IMR-90 (cell line): ENCODE measurements at places on chromosomes 4 and X. TPM values are rescaled to one million over a fixed set of nuclear protein-coding genes. Genes with fewer than 3 reads are reported as not detected.
A peak's percentile ranks its signal among the peaks of the same experiment; 100 is the strongest.

DNA sequence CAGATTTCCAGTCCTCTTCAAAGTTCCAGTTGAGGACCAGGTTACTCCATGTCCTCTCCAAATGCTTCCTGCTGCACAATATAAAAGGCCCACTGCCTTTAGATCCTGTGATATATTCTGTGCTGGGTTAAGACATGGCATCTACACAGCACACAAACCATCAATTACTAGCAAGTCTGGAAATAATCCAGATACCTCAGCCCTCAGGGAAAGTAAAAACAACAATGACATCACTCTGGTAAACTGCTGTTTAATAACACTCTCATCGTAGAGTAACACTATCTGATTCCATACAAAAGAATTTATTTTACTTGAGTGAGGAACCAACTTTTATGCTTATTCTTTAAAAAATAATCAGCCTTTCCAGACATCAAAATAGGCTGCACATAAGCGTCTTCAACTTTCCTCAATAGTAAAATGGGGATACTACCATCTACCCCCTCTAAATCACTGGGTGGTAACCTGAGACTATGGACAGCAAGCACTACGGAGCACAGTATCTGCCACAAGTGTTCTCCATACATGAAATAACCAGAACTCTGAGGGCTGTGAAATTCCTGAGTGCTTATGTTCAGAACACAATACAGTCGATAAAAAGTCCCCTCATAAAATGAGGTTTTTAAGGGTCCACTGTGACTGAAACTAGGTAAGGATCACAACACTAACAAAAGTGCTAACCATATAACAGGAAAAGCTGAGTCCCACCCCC is 53.4 kb downstream of the ABCG2 start:
- no peaks in the 10 kb centered on the region for H3K27me3 ChIP-seq
- DNase-seq: peak; percentile 88
- no peaks in the 10 kb centered on the region for H3K36me3 ChIP-seq
- H3K27ac ChIP-seq: peak overlapping the region; percentile 14; the same call in 1 of the 2 replicates

DNA sequence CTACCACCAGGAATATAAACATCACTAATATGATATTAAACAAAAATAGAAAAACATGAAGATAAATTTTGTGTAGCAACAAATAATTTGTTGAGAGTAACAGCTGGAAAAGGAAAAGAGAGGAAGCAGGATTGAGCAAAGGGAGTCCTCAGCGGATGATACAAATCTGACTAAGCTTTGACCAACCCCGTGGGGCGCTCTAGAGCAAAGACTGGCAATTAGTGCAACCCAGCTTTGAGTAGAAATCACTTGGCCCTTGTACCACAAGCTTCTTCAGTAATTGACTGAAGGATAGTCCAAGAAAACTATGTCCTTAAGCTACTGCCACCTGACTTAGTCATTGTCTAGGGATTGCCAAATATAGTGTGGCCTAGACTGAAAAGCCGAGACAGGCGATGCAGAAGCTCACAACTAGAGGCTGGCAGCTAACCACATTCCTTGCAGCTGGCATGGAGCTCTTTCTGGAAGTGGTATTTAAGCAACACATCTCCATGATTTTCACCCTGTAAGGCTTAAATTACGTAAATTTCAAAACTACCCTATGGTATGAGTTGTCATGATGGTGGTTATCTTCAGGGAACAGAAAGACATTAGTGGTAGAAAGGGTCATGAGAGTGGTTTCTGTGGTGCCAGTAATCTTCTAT is 396.0 kb downstream of the PDGFC start:
- H3K27ac ChIP-seq: no peak overlapping the region
- H3K27me3 ChIP-seq: no peaks in the 10 kb centered on the region
- H3K4me1 ChIP-seq: no peaks in the 10 kb centered on the region
- DNase-seq: no peak

DNA sequence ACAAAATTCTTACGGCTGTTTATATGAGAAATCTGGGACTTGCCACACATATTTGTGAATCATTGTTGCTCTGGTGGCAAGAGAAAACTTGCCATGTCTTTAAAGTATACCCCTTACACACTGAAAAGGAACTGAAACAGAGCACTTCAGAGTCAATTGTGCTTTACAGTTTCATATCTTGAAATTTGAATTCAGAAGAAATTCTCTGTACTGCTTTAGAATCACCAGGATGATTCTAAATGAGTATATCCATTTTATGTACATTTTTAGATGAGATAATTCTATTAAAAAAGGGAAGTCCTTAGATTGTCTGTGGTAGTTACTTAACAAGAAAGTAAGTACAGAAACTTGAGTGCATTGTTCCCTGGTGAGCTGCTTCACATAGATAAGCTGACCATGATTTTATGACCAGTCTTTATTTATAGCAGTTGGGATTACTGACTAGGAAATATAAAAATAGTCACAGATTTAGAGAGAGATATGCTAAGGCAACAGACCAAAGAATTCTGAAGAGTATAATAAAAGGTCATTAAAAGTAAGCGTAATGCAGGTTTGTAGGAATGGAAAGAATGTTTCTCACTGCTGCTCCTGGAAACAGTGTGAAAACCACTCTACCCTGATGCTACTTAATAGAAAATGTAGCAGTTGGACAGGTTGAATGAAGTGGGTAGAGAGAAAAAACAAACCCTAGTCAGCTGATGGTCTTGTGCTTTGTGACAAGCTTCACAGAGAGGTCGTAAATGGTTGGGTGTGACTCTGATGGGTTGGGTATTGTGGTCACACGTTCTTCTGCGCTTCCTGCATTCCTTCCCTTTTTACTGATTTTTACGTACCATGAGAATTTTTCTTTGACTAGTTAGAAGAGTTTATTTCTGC is 41.0 kb downstream of the FNIP2 start:
- H3K27me3 ChIP-seq: no peaks in the 10 kb centered on the region
- peak; percentile 90 for DNase-seq
- peaks cover 10% of the 10 kb centered on the region for H3K4me1 ChIP-seq

- H3K4me3 ChIP-seq: no peak overlapping the region
- H3K27me3 ChIP-seq: peaks cover 6% of the 10 kb centered on the region; the same call in 1 of the 2 replicates
- no peak overlapping the region for H3K27ac ChIP-seq
- H3K36me3 ChIP-seq: no peaks in the 10 kb centered on the region
- H3K4me1 ChIP-seq: no peaks in the 10 kb centered on the region
These were observed 10.7 kb upstream of the KLHL15 start for GRCh38 chrX:24037729-24038128.

DNA sequence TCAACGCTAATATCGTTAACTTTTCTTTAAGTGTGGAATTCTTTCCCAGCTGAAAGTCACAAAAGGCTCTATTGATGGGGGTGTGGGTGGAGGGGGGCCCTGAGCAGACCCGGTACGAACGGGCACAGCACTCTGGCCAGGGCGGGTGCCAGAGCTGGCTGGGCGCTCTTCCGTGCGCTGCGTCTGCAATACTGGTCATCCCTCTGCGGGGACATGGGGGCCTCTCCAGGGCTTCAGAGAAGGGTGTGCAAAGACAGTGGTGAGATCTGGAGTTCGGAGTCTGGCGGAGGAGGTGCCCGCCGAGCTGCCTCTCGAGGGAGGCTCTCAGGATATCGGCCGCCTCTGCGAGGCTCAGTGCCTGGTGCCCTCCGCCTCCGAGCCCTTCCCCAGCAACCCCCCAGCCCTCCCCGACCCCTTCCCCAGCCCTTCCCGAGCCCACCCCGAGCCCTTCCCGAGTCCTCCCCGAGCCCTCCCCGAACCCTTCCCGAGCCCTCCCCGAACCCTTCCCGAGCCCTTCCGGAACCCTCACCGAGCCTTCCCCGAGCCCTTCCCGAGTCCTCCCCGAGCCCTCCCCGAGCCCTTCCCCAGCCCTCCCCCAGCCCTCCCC is 34.3 kb downstream of the FGFRL1 start:
- DNase-seq: no peak
- no peak overlapping the region for H3K4me3 ChIP-seq
- H3K36me3 ChIP-seq: no peaks in the 10 kb centered on the region
- peaks cover 38% of the 10 kb centered on the region for H3K4me1 ChIP-seq

DNA sequence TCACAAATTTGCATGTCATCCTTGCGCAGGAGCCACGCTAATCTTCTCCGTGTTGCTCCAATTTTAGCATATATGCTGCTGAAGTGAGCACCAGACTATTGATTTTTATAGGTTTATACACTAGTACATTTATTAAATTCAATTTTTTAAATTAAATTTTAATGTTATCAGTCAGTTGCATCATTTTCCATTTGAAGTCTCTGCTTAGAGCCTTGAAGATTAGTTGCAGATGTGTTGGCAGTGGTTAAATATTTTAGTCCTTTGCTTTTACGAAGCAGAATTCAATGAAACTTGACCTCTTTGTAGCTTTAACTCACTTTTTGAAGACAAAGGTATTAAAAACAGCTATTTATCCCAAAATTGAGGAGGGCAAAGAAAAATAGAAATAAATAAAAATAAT is 16.5 kb downstream of the TRAPPC11 start:
- DNase-seq: no peak
- peaks cover 17% of the 10 kb centered on the region for H3K36me3 ChIP-seq
- H3K27me3 ChIP-seq: no peaks in the 10 kb centered on the region
- H3K4me1 ChIP-seq: no peaks in the 10 kb centered on the region

DNA sequence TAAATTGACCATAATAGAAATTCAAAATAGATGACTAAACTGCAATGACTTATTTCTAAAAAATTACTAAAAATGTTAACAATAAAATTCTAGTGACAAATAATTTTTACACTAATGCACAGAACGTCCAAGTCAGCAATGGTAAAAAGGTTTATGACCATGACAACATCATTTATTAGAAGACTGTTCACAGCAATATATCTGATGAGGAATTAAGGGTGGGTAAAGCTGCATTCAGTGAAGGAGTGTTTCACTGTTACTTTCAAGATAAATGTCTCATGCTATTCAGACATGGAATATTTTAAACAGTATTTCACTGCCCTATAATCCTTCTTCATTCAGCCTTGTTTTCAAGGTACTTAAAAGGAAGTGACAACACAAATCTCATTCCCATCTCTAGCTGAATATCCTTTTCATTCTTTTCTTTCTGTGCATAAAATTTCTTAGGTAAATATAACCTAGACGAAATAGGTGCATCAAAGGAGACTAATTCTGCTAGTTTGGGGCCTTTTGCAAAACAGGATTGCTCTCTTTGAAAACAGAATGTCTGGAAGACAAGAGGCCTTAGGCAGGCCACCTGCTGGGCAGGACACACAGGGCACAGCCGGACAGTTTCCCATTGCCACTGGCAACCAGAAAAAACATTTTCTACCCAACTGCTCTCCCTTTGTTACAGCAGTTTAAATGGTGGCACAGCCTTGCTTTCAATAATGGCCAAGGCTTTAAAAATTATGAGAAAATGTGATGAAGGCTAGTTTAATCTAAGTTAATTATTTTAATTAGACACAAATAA is 600.3 kb downstream of the SPRY1 start:
- no peaks in the 10 kb centered on the region for H3K36me3 ChIP-seq
- H3K27me3 ChIP-seq: no peaks in the 10 kb centered on the region
- no peak overlapping the region for H3K4me3 ChIP-seq
- no peak for DNase-seq

- no peaks in the 10 kb centered on the region for H3K36me3 ChIP-seq
- no peak overlapping the region for H3K4me3 ChIP-seq
- no peaks in the 10 kb centered on the region for H3K27me3 ChIP-seq
- no peak for DNase-seq
- H3K27ac ChIP-seq: no peak overlapping the region
These were observed 620.9 kb upstream of the GALNT7 start for GRCh38 chr4:172547724-172548123.

DNA sequence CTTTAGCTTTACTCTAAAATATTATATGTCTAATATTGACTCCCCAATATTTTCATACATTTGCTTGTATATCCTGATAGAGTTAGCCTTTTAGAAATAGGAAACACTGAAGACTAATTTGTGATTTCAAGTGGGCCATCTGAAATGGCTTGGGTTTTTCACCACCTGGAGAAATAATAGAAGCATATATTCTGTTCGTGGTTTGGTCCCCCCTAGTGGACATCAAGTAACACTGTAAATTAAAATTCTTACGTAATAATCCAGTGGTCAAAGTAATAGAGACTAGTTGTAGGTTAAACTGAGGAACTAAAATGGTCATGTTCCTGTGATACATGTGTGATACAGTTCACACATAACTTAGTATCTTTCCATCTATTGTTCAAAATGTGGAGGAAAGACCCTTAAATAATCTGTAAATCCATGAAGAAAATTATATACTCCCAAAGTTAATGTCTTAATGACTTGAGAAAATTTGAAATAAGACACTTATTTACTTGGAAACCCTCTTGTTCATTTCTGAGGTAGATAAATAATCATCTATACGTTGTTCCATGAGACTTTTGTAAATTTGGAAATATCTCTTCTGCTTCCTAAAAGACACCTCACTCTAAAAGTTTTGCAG is 79.8 kb upstream of the SMARCAD1 start:
- H3K4me3 ChIP-seq: no peak overlapping the region
- no peak overlapping the region for H3K27ac ChIP-seq
- H3K36me3 ChIP-seq: no peaks in the 10 kb centered on the region
- H3K4me1 ChIP-seq: no peaks in the 10 kb centered on the region

The STARD8 gene
- 1.6 and 1.7 TPM in 2 replicates for total RNA-seq

The RBM46 gene
- total RNA-seq: not detected in 2 replicates

The PLAC1 gene
- total RNA-seq: 0.28 and 0.36 TPM in 2 replicates

The C4orf36 gene
- total RNA-seq: 0.18 and 0.28 TPM in 2 replicates

The CCSER1 gene
- not detected in 2 replicates for total RNA-seq

The S100P gene
- not detected in 2 replicates for total RNA-seq

The CSN1S1 gene
- not detected in 2 replicates for total RNA-seq

The GPRASP3 gene
- 6.9 and 8.1 TPM in 2 replicates for total RNA-seq

The PAGE5 gene
- not detected in 2 replicates for total RNA-seq
